ENCODE measurements at places on chromosomes 1 and 21.

- DNase-seq = peak; percentile 93
These were observed 92.0 kb downstream of the CNIH3 start for GRCh38 chr1:224707843-224708725.

DNA sequence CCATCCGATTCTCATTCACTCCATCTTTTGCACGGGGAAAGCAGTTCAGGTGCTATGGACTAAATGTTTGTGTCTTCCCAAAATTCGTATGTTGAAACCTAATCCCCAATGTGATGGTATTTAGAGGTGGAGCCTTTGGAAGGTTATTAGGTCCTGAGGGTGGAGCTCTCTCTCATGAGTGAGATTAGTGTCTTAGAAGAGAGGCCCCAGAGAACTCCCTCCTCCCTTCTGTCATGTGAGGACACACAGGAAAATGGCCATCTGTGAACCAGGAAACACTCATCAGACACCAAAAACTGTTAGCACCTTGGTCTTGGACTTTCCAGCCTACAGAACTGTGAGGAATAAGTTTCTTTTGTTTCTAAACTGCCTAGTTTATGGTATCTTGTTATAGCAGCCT lies 15.8 kb upstream of the CCDC190 start:
- no peak for DNase-seq

- no peak for DNase-seq
These were observed 425.9 kb downstream of the SMYD3 start for GRCh38 chr1:246081138-246081702.

- no peak for DNase-seq
These were observed 82.8 kb downstream of the PRDM2 start for GRCh38 chr1:13782634-13783360.

GRCh38 chr1:38138498-38139233 lies 92.1 kb upstream of the POU3F1 start:
- peak; percentile 95 for DNase-seq

DNA sequence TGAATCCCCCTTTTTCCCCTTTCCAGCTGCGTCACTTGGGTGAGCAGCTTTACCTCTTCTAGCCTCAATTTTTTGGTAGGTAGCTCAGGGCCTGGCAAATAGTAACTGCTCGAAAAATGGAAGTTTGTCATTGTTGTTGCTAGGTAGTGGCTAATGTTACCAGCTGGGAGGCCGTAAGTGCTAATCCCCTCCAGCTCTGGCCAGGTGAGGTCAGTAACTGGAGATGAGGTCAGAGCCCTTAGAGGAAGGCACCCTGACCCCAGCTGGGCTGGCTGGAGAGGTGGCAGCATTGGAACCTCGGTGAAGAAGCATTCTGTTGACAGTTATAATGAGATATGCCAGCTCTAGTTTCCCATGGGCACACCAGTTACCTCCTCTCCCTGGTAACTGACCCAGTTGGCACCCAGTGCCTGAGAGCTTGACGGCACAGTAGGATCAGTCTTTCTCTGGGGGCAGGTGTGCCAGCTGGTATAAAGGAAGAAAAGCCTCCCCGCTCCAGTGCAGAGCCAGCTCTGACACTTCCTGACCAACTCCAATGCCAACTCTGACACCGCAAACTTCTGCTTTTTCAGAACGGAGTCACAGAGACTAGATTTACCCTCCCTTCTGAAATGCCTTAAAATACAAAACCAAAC lies 35.0 kb upstream of the SLC2A1 start:
- no peak for DNase-seq

DNA sequence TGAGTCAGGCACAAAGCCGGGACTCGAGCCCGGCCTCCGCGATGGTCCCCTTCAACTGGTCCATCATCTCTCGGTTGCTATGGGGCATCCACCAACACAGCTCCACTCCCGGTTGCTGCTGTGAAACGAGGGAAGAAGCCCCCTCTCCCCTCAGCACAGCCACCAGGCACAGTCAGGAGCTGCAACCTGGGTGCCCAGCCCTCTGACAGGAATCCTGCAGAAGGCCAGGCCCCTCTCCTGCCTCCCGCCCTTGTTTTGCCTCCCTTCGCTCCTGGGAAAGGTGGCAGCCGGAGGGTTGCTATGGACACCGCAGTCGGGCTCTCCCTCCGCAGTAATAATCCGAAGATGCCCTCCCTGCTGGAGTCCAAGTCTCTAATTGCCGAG lies 8.9 kb upstream of the KCNN3 start:
- no peak for DNase-seq

- DNase-seq = no peak
These were observed 41.0 kb upstream of the HAO2 start for GRCh38 chr1:119327450-119328155.

GRCh38 chr1:80847904-80848303 lies 952.8 kb upstream of the ADGRL2 start:
- no peak for DNase-seq

GRCh38 chr1:69648486-69648885 lies 80.8 kb downstream of the LRRC7 start:
- peak; percentile 32 for DNase-seq

GRCh38 chr1:3944578-3945125 lies 44.6 kb upstream of the C1orf174 start:
- DNase-seq = no peak

GRCh38 chr1:217494767-217495166 lies 136.1 kb downstream of the GPATCH2 start:
- DNase-seq = no peak

DNA sequence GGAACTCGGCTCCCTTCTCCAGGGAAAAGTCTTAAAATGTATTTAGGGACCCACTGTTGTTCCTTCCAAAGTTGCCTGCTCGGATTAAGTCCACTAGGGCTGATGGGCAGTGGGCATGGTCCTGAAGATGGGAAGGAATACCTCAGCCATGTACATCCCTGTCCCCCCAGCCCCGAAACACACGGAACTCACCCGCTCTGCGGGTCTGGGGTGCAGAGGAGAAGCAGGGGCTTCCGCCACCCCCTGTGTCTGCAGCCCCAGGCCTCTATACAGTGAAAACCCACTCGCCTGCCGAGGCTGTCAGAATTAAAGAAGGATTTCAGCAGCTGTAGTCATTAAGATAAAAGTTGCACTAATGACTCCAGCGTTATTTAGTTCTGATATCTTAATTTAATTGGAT lies 212.6 kb upstream of the VAMP3 start:
- no peak for DNase-seq

- DNase-seq = no peak
These were observed 651.8 kb downstream of the LMO4 start for GRCh38 chr1:87980494-87980893.

- peak; percentile 76 for DNase-seq
These were observed 38.5 kb upstream of the LDLRAP1 start for GRCh38 chr1:25504706-25505595.

GRCh38 chr1:44262816-44263567 lies 49.7 kb downstream of the DMAP1 start:
- no peak for DNase-seq

- no peak for DNase-seq
These were observed 382.3 kb downstream of the PRDM2 start for GRCh38 chr1:14082331-14082730.

Measured in cardiac fibroblast (primary cell).